SK-MEL-5 (cell line): ENCODE measurements at places on chromosomes 16 and 17. TPM values are rescaled to one million over a fixed set of nuclear protein-coding genes. Genes with fewer than 3 reads are reported as not detected.

- DNase-seq: no peak
Measured at GRCh38 chr16:33877-34647, 19.3 kb downstream of the POLR3K start.

GRCh38 chr16:22316411-22316811 is 19.2 kb downstream of the POLR3E start:
- no peak for DNase-seq

DNA sequence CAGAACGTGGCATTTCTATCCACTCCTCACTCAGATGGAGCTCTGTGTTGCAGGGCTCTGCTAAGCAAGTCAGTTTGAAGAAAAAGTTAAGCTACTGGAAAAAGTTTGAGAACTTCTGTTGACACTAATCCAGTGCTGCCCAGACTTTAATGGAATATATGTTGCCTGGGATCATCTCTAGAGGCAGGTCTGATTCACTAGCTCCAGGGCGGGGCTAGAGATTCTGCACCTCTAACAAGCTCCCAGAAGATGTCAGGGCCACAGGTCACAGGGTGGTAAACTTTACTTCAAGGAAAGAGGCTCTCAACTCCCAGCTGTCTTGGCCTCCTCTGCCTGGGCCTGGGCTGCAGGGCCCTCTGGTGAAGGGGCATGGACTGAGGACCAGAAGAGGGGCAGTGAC is 6.8 kb downstream of the TTYH2 start:
- DNase-seq: no peak

DNA sequence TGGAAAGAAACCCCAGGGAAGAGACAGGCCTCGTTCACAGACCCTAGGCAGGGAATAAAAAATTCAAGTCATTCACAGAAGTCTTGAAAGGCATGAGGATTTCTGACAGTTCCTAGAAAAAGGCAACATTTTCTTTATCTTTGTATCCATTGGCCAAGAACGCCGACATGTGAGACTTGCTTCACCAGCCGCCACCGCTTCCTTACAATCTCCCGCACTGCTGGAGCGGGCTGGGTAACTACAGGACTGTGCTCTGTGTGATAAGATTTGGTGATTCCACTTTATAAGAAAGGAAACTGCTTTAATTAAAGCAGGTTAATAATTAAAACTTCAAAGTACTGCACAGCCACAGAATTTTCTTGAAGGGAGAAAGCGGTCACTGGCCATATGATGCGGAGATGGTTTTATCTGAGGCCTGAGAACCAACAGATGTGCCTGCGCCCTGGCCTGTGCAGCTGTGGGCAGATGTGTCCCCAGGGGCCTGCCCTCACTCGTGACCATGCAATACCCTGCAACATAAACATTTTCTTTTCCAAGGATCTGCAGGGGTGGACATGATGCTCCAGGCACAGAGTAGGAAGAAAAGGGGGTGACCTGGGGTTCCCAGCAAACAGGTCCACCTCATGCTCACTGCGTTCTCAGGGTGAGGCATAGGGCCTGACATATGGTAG is 13.0 kb upstream of the LGALS3BP start:
- DNase-seq: no peak

DNA sequence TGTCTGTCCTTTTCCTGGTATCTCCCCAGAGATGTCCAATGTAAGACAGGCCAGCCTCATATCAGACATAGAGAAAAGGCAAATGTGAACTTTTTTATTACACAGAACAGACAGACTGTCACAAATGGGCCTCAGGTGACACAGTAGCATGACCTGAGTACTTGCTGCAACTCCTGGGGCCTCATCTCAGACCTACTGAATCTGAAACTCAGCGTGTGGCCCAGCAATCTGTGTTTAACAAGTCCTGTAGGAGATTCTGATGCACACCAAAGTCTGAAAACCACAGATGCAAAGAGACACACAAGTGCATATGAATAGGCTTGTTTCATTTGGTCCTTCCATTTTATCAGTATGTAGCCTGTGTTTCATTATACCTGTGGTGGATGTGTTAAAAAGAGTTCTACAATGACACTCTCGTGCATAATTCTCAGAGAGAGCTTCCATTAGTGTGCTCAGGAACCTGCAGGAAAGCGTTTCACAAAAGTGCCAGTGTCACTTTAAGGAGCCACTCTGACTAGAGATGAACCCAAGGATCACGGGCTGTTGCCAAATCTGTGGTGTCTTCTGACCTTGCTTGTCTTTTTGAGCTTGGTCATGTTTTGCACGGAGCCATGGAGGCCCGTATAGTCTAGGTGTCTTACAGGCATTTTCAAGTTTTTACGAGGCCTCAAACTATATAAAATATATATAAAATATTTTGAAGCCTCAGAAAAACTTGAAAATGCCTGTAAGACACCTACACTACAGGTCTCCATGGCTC is 33.8 kb upstream of the NF1 start:
- DNase-seq: no peak

DNA sequence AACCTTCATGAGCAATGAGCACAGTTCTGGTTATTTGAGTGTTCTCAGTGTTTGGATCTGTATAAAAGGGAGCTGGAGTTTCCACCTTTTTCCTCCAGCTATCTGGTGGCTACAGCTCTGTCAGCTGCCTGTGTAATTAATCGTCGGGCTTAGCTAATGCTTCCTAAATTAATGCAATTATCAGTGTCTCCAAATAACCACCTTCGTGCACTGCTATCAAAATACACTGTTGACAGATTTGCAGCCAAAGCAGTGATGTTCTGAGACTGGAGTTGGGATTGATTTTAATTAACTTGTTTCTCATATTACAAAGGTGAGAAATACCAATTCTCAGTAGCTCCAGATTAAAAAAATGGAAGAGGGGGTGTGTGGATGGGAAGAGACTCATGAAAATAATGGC is 325.8 kb downstream of the CBLN1 start:
- DNase-seq: no peak

GRCh38 chr17:37830151-37830993 is 85.5 kb upstream of the HNF1B start:
- no peak for DNase-seq

GRCh38 chr16:78040396-78040795 is 18.0 kb downstream of the CLEC3A start:
- DNase-seq: no peak

DNA sequence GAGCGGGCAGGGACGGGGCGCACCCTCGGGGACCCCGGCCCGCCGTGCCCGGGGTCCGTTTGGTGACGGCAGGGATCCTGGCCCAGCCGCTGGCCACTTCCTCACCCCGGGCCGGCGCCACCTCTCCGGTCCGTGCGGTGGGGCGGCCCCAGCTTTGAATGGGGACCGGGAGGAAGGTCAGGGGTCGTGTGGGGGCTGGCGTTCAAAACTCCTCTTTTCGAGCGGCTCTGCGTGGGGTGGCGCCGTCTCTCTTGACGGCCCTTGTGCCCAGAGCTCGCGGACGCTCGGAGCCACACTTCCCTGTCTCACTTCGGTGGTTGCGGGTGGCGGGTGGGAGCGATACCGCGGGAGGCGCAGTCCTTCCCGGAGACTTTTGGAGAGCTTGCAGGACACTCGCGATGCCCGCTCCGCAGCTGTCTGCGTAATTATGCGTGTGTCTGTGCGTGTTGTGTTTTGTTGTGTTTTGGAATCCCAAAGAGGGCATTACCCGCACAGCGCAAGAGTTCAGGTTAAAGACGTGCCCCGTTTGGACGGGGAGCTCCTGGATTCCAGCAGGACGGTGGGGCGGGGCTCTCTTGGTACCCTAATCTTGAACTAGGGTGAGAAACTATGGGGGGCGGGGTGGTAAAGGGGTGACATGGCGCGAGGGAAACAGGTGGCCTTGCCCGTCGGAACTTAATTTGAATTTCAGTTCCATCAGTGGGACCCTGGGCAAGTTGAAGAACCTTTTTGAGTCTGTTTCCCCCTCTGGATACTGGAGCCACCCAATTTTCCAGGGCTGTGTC is 637 bp downstream of the PLCG2 start:
- DNase-seq: peak; percentile 17

DNA sequence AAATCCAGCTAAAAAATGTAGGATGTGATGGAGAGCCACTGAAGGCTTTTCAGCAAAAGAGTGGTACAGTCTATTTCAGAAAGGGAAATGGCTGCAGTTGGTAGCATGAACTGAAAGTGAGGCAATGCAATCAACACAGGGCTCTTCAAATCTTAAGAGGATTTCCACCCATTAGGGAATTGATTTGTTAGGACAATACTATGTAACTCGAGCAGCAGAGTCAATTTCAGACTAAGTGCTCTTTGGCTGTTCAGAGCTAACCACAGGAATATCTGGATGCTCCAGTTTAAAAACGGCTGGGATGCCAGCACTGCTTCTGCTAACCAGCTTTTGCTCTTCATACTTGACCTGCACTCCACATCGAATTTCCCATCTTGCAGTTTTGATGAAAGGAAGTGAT is 24.6 kb downstream of the CACNG1 start:
- no peak for DNase-seq

DNA sequence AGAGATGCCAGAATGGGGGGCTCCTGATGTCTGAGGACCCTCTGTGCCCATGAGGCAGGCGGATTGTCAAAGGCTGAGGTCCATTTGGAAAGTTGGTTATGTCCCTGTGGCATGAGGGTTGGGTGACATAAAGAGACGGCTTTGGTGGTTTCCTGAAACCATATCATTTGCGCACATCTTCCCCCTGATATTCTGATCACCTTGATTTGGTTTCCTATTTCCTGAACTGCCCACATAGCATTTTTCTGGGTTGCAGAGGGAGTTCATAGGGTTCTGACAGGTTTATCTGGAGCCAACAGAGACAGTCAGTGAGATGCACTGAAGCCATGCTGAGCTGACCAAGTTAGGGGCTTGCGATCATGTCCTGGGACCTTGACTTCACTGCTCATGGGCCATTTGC is 15.7 kb upstream of the RNF222 start:
- no peak for DNase-seq

- no peak for DNase-seq
Measured at GRCh38 chr16:1651974-1652312, 26.1 kb upstream of the JPT2 start.

- DNase-seq: no peak
Measured at GRCh38 chr16:23357761-23358290, 55.7 kb downstream of the SCNN1B start.

GRCh38 chr16:57873218-57873617 is 70.9 kb upstream of the KIFC3 start:
- DNase-seq: no peak

- no peak for DNase-seq
Measured at GRCh38 chr17:59073972-59074371, 32.7 kb downstream of the TRIM37 start.

DNA sequence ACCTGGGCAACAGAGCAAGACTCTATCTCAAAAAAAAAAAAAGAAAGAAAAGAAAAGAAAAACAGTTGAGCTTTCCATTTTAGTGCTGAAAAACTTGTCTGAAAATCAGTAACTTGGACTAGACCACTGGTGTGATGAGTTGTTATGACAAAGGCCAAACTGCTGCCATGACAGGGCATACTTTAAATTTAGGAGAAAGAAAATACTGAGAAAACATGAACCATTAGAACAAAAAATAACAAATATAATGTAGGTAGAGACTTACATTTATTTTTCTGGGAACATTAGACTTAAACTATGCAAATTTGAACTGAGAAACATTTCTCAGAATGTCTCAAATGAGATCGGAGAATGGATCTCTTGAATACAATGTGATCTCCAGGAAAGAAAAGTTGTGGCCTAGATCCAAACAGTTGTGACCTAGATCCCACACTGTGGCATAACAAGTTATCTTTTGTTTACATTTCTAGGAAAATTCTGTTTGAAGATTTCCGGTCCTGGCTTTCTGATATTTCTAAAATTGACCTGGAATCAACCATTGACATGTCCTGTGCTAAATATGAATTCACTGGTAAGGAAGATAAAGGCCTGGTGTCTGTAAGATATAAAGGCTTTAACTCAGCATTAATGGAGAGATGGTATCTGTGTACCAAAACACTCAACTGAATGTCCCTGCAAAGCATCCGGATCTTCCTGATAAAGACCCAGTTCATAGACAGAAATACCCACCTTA is 10.9 kb downstream of the OGFOD1 start:
- DNase-seq: no peak

GRCh38 chr17:2989855-2990254 is 73.6 kb downstream of the OR1D5 start:
- no peak for DNase-seq

Gene CCNF
- 12.9 and 14.5 TPM in 2 replicates for total RNA-seq

Gene DBNDD1
- 22.9 and 23.1 TPM in 2 replicates for total RNA-seq
